ENCODE measurements at places on chromosomes 2 and 18.

DNA sequence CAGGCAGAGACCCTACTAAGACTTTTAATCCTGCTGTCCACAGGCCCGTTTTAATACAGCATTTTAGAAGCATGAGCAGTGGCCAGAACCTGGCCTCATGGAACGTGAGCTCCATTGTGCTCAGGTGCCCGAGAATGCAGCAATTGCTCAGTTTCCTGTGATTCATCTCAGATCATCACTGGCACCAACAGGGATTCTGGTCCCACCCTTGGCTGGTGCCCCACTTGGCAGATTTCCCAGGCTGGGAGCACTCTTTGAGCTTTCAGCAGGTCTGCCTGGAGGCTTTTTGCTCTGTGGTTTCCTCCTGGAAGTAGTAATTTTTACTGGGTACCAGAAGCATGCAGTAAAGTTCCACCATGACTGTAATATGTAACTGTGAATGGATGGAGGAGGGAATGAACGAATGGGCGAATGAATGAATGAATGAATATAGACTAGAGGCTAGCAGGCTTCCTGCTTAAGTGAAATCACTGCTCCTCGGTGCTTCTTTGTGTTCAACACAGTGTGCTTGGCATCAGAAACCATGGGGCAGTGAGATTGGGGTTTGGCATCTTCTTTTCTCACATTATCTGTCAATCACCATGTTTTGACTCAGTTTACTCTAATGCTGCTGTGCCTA, 312.9 kb downstream of the PRKCE start:
- H3K4me3 ChIP-seq, result no peak overlapping the region
- no peaks in the 10 kb centered on the region for H3K27me3 ChIP-seq
- no peaks in the 10 kb centered on the region for H3K36me3 ChIP-seq
- DNase-seq, result no peak
- H3K4me1 ChIP-seq, result no peaks in the 10 kb centered on the region
- H3K27ac ChIP-seq, result no peak overlapping the region

- no peaks in the 10 kb centered on the region for H3K4me1 ChIP-seq
- H3K4me3 ChIP-seq, result no peak overlapping the region
- no peak overlapping the region for H3K27ac ChIP-seq
- no peaks in the 10 kb centered on the region for H3K27me3 ChIP-seq
Observed at GRCh38 chr2:233270366-233270765, 18.9 kb downstream of the ATG16L1 start.

DNA sequence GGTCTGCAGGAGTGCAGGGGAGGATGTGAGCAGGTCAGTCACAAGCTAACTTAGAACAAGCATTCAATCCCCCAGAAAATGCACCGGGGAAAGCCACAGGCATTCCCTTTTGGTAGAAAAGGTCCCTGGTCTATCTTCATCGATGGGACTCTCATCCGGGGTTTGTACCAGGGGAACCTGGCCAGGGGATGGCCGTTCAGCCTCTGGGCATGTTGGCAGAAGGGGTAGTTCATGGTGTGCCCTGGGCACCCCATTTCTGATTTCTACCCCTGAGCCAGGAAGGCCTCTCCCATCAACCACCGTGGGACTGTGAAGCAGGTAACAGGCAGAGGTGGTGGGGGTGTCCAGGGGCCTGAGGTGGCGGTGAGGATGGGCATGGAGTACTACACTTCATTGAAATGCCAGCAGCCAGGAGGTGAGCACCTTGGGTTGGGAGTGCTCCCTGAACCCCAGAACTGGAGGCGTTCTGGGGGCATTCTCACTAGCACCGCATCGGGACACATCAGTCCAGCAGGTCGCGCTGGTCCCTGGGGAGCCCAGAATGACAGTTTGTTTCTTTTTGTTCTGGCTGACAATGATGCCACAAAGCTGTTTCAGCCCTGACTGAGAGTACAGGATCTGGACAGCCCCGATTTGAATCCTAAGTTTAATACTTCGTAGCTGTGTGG, 172.3 kb downstream of the SMAD7 start:
- H3K27me3 ChIP-seq, result no peaks in the 10 kb centered on the region
- no peaks in the 10 kb centered on the region for H3K4me1 ChIP-seq

GRCh38 chr2:217797661-217798069, 205.1 kb downstream of the TNS1 start:
- H3K4me1 ChIP-seq, result no peaks in the 10 kb centered on the region
- H3K27ac ChIP-seq, result no peak overlapping the region
- H3K4me3 ChIP-seq, result no peak overlapping the region
- H3K36me3 ChIP-seq, result no peaks in the 10 kb centered on the region

GRCh38 chr2:30484995-30485394, 37.9 kb downstream of the LCLAT1 start:
- no peak for DNase-seq
- no peaks in the 10 kb centered on the region for H3K27me3 ChIP-seq
- H3K36me3 ChIP-seq, result no peaks in the 10 kb centered on the region
